ENCODE measurements at places on chromosomes 5 and 9. TPM values are rescaled to one million over a fixed set of nuclear protein-coding genes. Genes with fewer than 3 reads are reported as not detected.

Gene F2RL1
- 2.9 TPM for total RNA-seq

GRCh38 chr9:127075624-127076372 lies 46.6 kb downstream of the ANGPTL2 start:
- no peaks in the 10 kb centered on the region for H3K27me3 ChIP-seq
- peaks cover 6% of the 10 kb centered on the region for H3K36me3 ChIP-seq
- H3K4me3 ChIP-seq: no peak overlapping the region
- DNase-seq: no peak
- H3K4me1 ChIP-seq: no peaks in the 10 kb centered on the region
- no peak overlapping the region for H3K27ac ChIP-seq

GRCh38 chr9:2242831-2243330 lies 227.7 kb downstream of the SMARCA2 start:
- peak overlapping the region; percentile 72 for H3K4me3 ChIP-seq
- no peak overlapping the region for H3K27ac ChIP-seq
- DNase-seq: no peak

Gene SMIM32
- not detected for total RNA-seq

Gene ATG12
- 40.6 TPM for total RNA-seq

DNA sequence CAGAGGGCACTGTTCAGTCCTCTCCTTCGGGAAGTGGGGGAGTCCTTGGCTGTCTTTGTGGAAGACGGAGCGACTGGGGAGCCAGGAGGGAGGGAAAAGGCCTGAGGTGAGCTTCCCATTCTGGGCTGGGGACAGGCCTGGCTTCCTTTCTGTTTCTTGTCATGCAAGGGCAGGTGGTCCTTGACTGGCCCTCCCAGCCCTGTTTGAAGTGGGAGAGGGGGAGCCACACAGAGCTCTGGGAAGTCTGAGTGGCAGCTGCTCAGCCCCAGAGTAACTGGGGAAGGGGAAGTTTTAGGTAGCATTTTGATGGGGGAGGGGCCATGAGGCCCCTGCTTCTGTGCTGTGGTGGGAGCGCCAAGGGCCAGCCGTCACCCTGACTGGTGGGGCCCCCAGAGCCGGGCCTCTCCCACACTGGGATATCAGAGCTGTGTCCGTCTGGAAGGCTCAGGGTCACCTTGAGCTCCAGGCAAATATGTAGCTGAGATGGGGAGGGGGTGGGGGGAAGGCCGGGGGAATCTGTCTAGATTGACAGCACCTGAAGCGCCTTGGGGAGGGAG lies 6.5 kb downstream of the UNC5A start:
- peaks cover 61% of the 10 kb centered on the region for H3K27me3 ChIP-seq
- peaks cover 8% of the 10 kb centered on the region for H3K4me1 ChIP-seq
- H3K27ac ChIP-seq: no peak overlapping the region
- no peak for DNase-seq
- peak overlapping the region; percentile 43 for H3K4me3 ChIP-seq

Gene YTHDC2
- total RNA-seq: 28.9 TPM

Gene RASEF
- not detected for total RNA-seq

Gene DIRAS2
- total RNA-seq: not detected

Gene PCDHB2
- total RNA-seq: not detected

- H3K4me3 ChIP-seq: no peak overlapping the region
- no peak overlapping the region for H3K27ac ChIP-seq
- peaks cover 5% of the 10 kb centered on the region for H3K27me3 ChIP-seq
- no peaks in the 10 kb centered on the region for H3K4me1 ChIP-seq
Observed at GRCh38 chr5:39709032-39709431, 284.3 kb upstream of the DAB2 start.

GRCh38 chr5:143186623-143187022 lies 216.9 kb downstream of the NR3C1 start:
- H3K36me3 ChIP-seq: peaks cover 6% of the 10 kb centered on the region
- peaks cover 63% of the 10 kb centered on the region for H3K4me1 ChIP-seq
- H3K4me3 ChIP-seq: no peak overlapping the region
- no peaks in the 10 kb centered on the region for H3K27me3 ChIP-seq
- no peak for DNase-seq
- peak overlapping the region; percentile 7 for H3K27ac ChIP-seq

Gene PROP1
- total RNA-seq: not detected

Gene PHF24
- 0.12 TPM for total RNA-seq

Gene PCDHGB5
- 0.12 TPM for total RNA-seq

- no peak overlapping the region for H3K27ac ChIP-seq
- no peak overlapping the region for H3K4me3 ChIP-seq
- H3K36me3 ChIP-seq: no peaks in the 10 kb centered on the region
- no peaks in the 10 kb centered on the region for H3K4me1 ChIP-seq
Observed at GRCh38 chr5:168174376-168174775, 117.1 kb upstream of the WWC1 start.

DNA sequence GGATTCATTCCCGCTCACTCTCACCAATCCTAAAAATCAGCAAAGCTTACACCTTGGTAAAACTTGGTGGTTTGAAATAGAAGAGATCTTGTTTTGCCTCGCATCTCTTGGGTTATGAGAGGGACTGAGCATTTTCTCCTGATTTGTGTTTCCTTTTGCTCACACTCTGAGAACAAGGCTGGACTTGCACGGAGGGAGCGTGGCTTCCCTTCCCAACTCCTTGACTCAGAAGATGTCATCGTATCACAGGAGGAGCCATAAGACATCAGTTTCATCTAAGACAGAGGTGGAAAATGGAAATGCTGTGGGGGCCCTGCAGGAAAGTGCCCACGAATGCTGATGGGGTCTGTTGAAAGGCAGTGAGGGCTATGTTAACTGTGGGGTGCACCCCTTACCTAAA lies 37.4 kb downstream of the CTSL start:
- H3K36me3 ChIP-seq: no peaks in the 10 kb centered on the region
- no peak for DNase-seq
- H3K4me3 ChIP-seq: no peak overlapping the region
- no peak overlapping the region for H3K27ac ChIP-seq

Gene TRPM3
- not detected for total RNA-seq

Gene MRPS30
- total RNA-seq: 47.1 TPM

Measured in activated CD4-positive, alpha-beta memory T cell treated with anti-CD3 and anti-CD28 coated beads for 36 hours (primary cell).